Stimulated activated CD4-positive, alpha-beta T cell treated with anti-CD3 and anti-CD28 coated beads, TNF-alpha, amount 100 ng/mL, for 1 hour (primary cell): ENCODE measurements at places on chromosomes 2 and 18.

GRCh38 chr2:233686928-233687327 lies 5.2 kb downstream of the UGT1A7 start:
- no peak for DNase-seq

DNA sequence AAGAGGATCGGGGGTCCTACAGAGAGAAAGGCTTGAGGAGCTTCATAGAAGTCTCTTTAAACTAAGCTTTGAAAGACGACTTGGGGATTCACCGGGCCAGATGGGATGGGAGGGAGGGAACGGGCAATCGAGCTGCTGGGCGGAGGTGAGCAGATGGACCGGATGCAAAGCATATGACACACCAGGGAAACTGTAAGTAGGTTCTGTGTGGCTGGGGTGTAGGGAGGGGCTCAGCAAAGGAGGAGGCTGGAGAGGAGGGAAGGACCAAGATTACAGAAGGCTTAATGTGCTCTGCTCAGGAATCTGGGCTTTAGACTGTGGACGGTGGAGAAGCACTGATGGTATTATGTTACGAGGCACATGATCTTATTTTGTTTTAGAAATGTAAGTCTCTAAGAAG lies 131.5 kb downstream of the MAIP1 start:
- DNase-seq = no peak

- DNase-seq = no peak
These were observed 192.5 kb downstream of the NDUFA10 start for GRCh38 chr2:239832490-239833268.

DNA sequence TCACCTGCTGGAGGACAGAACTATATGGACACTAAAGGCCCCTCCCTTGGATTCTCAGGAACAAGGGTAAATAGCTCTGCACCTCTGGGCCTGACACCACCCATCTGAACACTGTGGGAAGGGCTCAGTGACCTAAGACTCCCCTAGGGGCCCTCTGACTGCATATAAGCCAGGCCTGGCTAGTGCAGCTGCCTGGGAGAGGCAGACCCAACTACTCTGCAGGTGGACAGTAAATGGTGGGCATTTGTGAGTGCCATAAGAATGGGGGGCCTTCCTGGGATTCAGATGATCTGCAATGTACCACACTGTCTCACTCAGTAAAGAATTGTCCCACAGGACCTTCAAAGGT lies 11.2 kb upstream of the WIPF1 start:
- no peak for DNase-seq

- no peak for DNase-seq
These were observed 28.6 kb downstream of the CROCC2 start for GRCh38 chr2:240934701-240935102.

DNA sequence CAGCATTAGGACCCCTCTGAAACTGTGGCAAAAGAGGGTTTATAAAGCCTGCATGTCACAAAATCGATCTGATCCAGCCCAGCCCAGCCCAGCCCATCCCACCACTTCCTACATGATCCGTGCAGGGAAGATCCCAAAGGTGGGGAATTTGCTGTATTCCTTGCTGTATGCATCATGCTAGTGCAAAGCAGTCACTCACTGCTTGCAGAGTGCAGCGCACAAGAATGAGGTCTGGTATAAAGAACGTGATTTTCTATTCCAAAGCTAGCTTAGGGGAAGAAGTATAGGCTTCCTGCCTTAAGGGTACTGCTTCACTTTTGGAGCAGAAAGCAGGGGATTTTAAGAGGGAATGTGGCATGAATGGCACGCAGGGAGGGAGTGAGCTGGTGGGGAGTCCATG lies 18.9 kb upstream of the SERPINB11 start:
- no peak for DNase-seq

DNA sequence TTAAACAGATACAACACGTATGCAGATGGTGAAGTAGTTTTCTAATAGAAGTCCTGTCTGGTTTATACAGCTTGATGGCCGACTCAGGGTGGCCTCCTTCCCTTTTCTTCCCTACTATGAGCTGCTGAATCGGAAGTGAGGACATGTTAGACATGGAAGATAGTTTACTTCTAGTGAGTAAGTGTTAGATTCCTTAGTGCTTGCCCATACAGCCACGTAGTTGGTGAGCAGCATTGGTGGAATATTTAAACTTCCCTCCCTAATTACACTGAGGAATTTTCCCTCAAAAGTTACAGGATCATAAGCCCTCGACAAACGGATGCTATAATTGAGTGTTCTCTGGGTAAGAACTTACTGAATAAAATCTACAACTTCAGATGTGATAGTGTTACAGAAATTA lies 52.1 kb downstream of the RHBDD1 start:
- no peak for DNase-seq

GRCh38 chr2:28618221-28619141 lies 122.6 kb downstream of the PLB1 start:
- no peak for DNase-seq

DNA sequence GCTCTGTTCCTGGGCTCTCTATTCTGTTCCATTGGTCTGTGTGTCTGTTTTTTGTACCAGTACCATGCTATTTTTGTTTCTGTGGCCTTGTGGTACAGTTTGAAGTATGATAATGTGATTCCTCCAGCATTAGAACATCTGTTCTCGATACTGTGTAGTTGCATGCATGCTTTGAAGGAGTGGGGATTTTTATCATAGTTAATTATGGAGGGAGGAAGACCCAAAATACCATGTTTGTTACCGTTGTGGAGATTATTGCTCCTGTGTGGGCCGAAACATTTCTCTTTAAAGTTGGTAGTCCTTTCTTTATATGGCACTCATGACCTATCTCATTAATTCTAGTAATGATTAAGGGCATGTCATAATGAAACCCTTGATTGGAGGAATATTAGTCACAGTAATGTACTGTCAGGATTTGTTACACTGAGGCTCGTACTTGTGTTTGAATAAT lies 87.6 kb downstream of the TTC27 start:
- no peak for DNase-seq

- DNase-seq = no peak
These were observed 29.6 kb downstream of the CSRNP3 start for GRCh38 chr2:165499131-165499530.

- DNase-seq = no peak
These were observed 31.0 kb downstream of the TANC1 start for GRCh38 chr2:158999458-158999857.

- DNase-seq = no peak
These were observed 79.0 kb upstream of the ACAA2 start for GRCh38 chr18:49892148-49892924.

GRCh38 chr2:29223851-29224692 lies 108.9 kb downstream of the CLIP4 start:
- no peak for DNase-seq

DNA sequence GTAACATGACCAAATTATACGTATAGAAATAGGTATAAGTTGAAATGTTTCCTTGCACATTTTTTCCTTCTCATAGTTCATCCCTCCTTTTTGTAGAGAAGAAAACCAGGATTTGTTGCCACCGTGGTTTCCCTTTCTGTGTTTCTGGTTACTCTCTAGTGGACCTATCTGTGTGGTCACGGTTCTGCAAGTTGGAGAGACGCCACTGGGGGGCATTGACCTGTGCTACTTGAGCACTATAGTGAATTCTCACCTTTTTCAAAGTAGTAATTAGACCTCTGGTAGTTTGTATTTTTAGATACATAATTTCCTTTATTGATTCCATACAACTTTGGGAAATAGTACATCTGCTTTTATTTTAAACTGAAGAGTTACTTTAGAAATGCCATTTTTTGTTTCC lies 444.8 kb downstream of the PTPRM start:
- DNase-seq = no peak

GRCh38 chr2:28427741-28428415 lies 35.2 kb downstream of the FOSL2 start:
- DNase-seq = no peak

DNA sequence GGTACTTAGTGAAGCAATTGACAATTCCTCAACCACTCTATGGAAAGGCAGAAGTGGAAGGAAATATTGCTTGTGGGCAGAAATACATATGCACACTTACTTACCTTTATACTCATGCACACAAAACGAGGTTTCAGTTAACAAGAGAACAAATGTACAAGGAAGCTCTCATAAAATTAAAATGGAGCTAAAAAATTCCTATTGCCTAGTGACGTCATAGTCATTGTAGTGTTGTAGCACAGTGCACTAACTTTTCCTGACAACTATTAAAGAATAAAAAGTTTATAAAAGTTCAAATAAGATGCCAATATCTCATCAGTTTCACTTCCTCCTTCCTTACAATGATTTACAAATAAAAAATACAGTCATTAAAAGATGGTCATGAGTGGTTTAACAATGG lies 1161.9 kb upstream of the NRXN1 start:
- no peak for DNase-seq

DNA sequence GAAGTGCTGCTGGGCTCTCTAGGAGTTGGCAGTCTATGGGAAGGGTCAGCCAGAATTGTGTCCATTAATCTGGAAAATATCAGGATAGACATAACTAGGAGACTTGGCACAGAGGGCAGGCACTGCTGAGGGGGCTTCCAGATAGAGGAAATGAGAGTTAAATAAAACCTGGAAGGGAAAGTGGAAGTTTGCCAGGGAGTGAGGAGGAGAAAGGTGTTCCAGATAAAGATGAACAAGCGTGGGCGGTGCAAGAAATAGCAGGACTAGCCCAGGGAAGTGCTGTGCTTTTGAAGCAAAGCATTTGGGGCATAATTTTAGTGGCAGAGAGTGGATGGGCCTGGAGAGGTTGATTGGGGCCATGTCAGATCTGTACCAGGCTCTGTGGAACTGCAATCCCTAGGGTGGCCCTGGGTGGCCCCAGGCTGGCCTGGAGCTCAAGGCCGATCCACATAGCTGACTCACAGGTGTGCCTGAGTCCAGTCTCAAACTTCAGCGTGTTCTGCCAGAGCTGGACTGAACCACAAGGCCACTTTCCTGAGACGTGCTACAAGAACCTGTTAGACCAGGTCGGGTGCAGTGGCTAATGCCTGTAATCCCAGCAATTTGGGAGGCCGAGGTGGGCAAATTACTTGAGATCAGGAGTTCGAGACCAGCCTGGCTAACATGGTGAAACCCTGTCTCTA lies 26.9 kb downstream of the GALM start:
- no peak for DNase-seq

GRCh38 chr2:98459496-98460175 lies 15.0 kb downstream of the INPP4A start:
- no peak for DNase-seq

- no peak for DNase-seq
These were observed 60.2 kb downstream of the PDE1A start for GRCh38 chr2:182366628-182367027.

DNA sequence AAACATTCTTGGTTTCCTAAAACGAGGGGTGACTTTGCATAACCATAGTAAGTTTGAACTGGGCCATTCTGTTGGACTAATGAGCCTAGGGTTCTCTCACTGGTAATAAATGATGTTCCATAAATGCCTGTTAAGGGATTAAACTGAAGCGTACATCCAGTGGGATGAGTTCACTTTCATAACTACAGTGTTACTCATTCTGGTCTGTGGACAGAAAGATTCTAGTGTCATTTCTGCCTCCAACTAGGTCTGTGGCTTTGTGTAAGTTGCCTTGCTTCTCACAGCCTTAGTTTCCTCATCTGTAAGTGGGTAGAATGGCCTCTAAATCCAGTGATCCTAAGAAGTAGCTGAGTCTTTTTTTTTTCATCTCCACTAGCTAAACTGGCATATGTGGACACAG lies 1860.6 kb upstream of the PIK3C3 start:
- DNase-seq = no peak
